CD4-positive, CD25-positive, alpha-beta regulatory T cell (primary cell): ENCODE measurements at places on chromosomes 3 and 15. TPM values are rescaled to one million over a fixed set of nuclear protein-coding genes. Genes with fewer than 3 reads are reported as not detected.

DNA sequence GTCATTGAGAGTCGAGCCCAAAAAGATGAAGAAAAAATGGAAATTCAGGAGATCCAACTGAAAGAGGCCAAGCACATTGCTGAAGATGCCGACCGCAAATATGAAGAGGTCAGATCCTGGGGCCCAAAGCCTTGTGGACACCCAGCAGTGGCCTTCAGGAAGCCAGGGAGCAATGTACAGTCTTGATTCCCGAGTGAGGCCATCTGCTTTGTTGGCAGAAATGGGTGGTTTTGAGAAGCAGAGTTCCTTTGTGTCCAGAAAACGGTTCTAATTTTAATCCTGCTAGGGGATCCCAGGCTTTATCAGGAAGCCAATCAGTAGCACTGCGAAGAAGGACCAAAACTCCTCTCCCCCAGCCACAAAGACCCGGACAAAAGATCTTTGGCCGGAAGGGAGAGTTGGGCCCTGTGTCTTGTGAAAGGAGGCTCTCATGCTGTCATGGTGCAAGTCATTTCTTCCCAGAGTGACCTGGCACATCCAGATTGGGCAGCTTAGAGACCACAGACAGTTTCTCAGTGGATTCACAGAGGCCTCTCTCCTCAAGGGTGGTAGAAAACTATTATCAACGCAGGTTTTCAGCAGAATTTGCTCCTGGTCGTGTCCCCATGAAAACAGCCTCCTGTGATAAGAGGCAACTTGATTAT is 17.1 kb downstream of the TPM1 start:
- no peak for DNase-seq

GRCh38 chr15:92668620-92669019 is 13.0 kb upstream of the FAM174B start:
- no peak for DNase-seq

- no peak for DNase-seq
These were observed 81.4 kb downstream of the SHQ1 start for GRCh38 chr3:72766866-72767265.

DNA sequence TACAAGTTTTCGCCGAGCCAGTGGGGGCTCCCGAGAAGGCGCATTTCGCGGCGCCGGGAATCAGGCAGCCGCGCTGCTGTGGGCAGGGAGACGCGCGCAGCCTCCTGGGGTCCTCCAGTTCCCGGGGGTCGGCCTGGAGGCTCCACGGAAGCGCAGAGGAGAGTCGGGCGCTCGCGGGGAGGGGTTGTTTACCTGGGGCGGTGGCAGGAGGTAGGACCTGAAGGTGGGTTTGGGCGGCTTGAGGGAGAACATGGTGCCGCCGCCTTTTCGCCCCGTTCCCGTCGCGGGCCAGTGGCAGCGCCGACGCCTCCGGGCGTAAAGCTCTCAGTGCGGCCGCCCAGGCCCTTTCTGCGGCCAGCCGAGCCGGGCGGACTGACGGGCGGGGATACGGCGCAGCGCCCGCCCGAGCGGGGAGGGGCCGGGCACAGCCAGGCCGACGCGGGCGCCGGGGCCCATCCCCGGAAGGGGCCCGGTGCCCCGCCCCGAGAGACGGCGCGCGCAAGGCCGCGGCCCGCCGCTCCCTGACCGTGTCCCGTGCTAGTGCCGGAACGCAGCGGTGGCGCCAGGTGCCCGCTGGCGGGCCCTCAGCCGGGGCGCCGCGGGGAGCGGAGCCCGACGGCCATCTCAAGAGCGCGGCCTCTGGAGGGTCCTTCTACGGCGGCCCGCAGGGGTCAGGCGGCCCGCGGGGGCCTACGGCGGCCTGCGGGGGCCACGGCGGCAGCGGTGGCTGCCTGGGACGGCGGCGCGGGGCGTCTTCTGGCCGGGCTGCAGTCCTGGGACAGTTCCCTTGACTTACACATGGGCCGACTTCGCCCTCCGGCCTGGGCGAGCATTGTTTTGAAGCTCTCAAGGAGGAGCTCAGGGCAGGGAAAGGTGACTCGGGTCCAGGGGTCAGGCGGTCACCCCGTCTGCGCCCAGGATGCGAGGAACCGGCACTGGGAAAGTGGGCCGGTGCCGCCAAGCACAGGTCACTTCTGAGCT is at the start of gene MTMR10:
TSS of gene MTMR10 (minus strand) at position 374 of the 981 bp plus-strand sequence. CDS start at position 252, 122 bp downstream.
- peak; percentile 67 for DNase-seq

DNA sequence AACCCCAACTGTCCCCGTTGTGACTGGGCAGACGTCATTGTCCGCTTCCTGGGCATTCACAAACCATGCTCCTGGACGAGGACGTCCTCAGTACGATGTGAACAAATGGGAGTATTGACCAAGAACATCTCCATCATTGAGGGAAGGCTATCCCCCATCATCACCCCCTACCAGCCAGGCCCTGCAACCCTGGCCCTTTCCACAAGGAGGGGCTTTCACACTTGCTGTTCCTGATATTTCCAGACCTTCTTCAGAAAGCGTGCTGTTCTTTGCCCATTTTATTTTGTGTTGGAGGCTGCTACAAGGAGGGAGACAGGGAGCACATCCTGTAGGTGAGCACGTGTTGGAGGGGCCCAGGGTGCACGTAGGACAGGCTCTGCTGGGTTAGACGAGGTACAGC is 277.0 kb upstream of the LRRC3B start:
- DNase-seq: no peak

DNA sequence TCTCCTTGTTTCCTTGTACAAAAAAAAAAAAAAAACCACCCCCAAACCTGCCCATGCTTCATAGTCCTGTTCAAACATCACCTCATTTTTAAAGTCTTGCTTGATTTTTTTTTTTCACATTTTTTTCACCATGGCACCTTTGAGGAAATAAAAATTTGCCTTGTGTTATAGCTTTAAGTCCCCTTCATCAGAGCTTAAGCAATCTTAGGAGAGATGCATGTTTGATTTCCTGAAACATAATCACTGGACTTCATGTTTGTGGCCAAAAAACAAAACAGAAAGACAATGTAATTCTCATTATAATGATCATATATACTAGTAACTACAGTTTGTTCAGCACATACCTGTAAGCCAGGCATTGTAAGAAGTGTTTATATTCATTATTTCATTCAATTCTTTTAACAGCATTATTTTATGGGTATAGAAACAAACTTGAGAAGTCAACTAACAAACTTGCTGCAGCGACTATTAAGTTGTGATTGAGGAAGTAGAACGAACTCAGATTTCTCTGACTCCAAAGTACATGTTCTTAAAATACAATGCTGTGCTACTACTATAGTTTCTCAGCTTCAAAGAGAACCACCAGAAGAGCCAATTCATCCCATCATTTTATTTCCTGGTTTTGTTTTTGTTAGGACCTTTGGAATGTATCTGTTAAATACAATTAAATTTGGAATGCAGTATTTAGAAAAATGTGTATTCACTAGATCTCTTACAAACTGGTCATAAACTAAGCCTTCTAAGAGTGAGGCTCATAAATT is 203.8 kb downstream of the TCF12 start:
- DNase-seq: no peak

- no peak for DNase-seq
These were observed 63.4 kb upstream of the SPATA12 start for GRCh38 chr3:56997041-56997440.

DNA sequence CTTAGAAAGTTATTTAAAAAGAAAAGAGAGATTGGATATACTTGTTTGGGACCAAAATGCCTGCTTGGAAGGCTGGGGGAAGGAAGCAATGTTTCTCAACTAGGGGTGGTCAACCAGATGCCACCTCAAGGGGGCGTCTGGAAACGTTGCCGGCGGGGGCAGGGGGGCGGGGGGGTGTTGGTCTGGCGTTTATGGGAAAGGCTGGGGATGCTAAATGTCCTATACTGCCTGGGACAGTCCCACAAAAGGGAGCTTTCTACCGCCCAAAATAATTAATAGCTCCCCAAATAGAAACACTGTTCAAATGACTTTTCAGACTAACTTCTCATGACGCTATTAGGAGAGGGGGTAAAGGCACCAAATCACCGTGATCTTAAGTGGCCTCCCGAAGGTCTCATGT is 2.2 kb downstream of the POLG start:
- no peak for DNase-seq

- DNase-seq: no peak
These were observed 4.2 kb downstream of the UBAP1L start for GRCh38 chr15:65110676-65111292.

- DNase-seq: peak; percentile 68
These were observed 68.4 kb downstream of the CRTC3 start for GRCh38 chr15:90598031-90598577.

- no peak for DNase-seq
These were observed 136.3 kb downstream of the GHSR start for GRCh38 chr3:172312001-172312400.

DNA sequence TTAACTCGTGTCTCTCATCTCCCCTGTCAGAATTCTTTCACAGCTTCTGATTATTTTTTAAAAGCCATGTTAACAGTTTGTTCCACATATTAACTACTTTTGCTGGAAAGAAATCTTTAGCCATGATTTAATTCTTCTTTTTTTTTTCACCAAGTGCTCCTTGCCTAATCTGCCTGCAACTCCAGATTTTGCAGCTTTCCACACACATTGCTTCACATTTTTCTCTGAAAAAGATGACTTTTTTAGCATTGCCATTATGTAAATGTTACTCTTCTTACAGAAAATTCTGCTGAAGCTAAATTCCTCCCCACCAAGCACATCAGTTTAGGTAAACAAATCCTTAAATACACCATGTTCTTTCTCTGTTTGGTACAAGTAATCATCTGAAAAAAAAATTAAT is 23.4 kb upstream of the PPARG start:
- DNase-seq: no peak

DNA sequence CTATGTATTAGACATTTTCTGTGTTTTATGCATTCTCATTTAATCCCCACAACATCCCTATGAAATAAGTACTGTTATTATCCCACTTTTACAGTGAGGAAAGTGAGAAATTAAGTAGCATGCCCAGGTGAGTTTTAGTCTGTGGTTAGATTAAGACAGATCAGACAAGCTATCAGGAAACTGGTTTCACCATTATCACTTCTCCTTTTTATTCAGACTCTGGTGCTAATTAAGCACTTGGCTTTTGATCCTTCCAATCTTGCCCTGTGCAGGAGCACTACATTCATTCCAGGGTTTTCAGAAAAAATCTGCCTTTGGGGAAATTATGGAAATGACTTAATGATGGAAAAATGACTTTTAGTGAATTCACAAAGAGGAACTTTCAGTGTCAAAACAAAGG is 115.2 kb downstream of the TMEM108 start:
- DNase-seq: no peak

GRCh38 chr3:53032609-53033008 is 13.3 kb downstream of the SFMBT1 start:
- no peak for DNase-seq

GRCh38 chr3:120033596-120033995 is 60.7 kb downstream of the GSK3B start:
- no peak for DNase-seq

DNA sequence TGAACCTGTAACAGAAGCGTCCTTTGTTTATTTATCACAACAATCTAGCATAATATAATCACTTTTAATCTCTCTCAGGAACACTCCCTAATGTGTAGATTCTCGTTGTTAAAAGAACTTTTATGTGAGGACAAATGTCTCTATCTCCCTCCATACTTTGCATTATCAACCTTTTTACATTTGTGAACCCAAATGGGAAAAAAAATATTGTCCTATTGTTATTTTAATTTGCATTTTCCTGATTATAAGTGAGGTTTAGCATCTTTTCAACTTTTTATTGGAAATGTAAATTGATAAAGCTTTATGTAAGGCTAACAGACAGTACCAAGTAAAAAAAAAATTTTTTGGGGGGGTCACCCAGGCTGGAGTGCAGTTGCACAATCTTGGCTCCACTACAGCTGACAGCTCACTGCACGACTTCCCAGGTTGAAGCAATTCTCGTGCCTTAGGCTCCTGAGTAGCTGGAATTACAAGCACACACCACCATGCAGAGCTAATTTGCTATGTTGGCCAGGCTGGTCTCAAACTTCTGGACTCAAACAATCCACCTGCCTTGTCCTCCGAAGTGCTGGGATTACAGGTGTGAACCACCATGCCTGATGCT is 33.0 kb upstream of the DENND4A start:
- no peak for DNase-seq

DNA sequence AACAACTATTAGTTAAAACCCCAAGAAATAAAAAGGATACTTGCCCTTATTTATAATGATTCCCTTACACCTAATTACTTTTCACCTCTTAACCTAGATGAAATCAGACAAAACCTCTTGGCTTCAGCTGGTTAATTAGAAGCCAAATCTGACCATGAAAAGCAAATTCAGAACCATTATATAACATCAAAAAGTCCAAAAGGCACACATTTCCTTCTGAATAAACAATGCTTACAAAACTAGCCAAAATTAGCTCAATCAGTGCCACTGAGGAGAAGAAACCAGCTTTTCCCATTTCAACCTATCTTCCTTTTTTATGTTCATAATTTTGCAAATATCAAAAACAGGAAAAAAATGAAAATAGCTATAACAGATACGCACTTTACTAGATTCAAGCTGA is 3.2 kb downstream of the EHHADH start:
- DNase-seq: no peak

- no peak for DNase-seq
These were observed 14.9 kb upstream of the CRABP1 start for GRCh38 chr15:78325092-78325843.

GRCh38 chr15:62136911-62137865 is 27.9 kb downstream of the C2CD4B start:
- DNase-seq: no peak

DNA sequence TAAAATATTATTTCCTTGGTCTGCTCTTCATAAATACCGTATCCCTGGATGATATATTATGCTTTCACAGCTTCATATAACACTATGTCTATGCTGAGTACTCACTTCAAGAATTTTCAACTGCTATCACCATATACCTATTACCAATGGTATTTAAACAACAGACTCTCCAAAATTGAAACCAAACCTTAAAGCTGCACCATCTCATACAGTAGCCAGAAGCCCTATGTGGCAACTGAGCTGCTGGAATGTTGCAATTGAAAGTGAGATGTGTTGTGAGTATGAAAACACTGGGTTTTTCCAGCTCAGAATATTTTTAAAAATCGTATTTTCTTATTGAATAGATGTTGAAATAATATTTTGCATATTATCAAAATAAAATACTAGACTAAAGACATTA is 130.1 kb upstream of the GOLGA6L6 start:
- DNase-seq: no peak

GRCh38 chr15:61499376-61499775 is 270.3 kb upstream of the RORA start:
- no peak for DNase-seq

GRCh38 chr3:60998858-60999257 is 252.4 kb downstream of the FHIT start:
- DNase-seq: no peak

- DNase-seq: no peak
These were observed 15.2 kb downstream of the SLTM start for GRCh38 chr15:58918239-58918638.

- DNase-seq: no peak
These were observed 143.6 kb upstream of the BHLHE40 start for GRCh38 chr3:4835616-4836043.

The ABHD14A gene
- polyA plus RNA-seq: 137 TPM

The HGD gene
- polyA plus RNA-seq: 0.25 TPM

The CNTN6 gene
- polyA plus RNA-seq: not detected

The XCR1 gene
- polyA plus RNA-seq: not detected

The MRPL46 gene
- 72.9 TPM for polyA plus RNA-seq

The ADGRG7 gene
- not detected for polyA plus RNA-seq

The ALDH1A2 gene
- not detected for polyA plus RNA-seq

The CLDN18 gene
- polyA plus RNA-seq: not detected

The NRROS gene
- 4.3 TPM for polyA plus RNA-seq

The ZBTB47 gene
- not detected for polyA plus RNA-seq

The TRH gene
- not detected for polyA plus RNA-seq

The PAQR9 gene
- not detected for polyA plus RNA-seq

The EFCAB12 gene
- polyA plus RNA-seq: 0.13 TPM

The KLF15 gene
- not detected for polyA plus RNA-seq

The DUOX1 gene
- polyA plus RNA-seq: 1.4 TPM

The PLD1 gene
- 5.0 TPM for polyA plus RNA-seq
